ENCODE measurements at places on chromosomes 1 and 21.

GRCh38 chr1:101465941-101466340 lies 229.1 kb downstream of the S1PR1 start:
- no peak for DNase-seq

- no peak for DNase-seq
Measured at GRCh38 chr1:182407724-182408123, 7.3 kb upstream of the TEDDM1 start.

DNA sequence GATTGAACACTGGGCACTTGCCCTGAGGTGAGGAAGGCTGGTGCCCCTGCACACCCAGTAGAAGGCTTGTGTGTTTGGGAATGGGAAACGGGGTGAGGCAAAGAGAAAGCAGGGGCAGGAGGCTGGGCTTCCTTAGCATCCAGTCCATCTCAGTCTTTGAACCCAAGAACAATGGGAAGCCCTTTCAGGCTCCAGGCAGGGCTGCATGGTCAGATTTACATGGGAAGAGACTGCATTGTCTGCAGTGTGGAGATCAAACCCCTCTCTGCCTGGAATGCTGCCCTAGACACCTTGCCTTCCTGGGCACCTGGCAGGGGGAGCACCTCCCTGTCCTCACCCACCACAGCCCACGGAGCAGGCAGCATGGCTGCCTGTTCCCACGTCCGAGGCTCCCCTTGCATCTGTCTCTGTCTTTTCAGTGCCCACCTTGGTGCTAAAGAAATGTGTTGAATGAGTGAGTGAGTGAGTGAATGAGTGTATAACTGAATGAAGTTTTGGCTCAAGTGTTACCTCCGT lies 268.5 kb downstream of the GRIK3 start:
- no peak for DNase-seq

DNA sequence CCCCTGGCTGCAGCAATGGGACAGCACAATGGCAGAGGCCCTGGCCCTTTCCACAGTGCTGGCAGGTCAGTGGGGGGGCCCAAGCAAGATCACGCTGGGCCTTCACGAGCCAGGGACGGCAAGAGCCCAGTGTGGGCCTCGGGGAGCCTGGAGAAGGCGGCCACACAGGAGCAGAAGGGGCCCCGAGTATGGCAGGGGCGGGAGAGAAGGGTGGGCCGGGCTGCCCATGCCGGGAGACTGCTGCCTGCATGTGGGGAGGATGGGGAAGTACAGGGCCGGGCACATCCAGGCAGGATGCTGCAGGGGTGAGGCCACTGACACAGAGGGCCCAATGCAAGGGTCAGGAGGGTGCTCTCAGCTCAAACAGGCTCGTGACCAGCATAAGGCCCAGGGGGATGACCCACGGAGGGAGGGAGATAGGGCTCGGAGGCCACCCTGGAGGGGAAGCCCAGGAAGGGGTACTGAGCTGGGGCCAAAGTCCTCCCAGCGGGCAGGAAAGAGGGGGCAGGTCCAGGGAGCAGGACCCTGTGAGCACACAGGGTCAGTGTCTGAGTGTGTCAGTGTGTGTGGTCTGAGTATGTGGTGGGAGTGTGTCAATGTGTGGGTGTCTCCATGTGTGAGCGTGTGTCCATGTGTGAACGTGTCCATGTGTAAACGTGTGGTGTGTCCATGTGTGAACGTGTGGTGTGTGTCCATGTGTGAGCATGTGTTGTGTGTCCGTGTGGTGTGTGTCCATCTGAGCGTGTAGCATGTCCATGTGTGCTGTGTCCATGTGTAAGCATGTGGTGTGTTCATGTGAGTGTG lies 13.1 kb downstream of the SLC19A1 start:
- DNase-seq: no peak

DNA sequence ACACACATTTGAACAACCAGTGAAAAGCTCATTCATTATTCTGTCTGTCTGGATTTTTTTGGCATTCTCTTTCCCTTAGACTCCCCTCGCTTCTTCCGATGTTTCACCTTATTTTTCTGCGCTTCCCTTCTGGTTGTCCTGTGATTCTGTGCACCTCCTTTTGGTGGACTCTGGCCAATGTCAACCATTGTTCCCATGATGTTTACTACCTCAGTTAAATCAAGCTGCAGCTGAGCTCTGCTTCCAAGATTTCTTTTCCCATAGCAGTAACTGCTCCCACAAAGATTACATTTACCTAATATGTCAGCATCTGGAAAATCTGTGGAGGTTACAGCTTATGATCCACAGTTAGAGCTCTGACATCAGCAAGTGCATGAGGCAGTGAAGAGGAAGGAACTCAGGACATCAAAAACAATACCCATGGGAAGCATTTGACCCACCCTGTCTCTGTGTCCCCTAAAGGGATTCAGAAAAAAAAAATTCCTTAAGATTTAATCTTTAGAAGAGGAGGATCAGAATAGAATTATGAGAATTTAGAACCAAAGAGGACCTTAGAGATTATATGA lies 69.9 kb upstream of the ADAMTS5 start:
- DNase-seq: no peak

- DNase-seq: no peak
Measured at GRCh38 chr21:42107177-42107880, 36.2 kb downstream of the UMODL1 start.

GRCh38 chr1:247435030-247435758 lies 19.2 kb downstream of the NLRP3 start:
- no peak for DNase-seq

DNA sequence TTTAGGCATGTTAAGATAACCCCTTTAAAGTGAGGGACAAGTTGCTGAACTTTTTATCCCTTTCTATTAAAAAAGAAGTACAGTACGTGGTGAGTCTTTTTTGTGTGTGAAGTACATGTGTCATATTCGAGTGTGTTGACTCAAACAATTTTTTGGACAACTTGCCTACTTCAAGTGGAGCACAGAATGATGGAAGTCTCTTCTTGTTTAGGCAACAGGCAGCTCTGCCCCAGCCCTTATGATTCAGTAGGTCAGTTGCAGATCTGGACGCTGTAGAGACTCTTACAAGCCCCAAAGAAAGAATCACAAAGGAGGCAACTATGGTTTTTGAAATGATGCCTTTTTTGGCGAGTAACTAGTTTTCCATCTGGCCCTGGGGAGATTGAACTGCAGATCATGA lies 14.4 kb upstream of the ZFP69B start:
- DNase-seq: no peak

- no peak for DNase-seq
Measured at GRCh38 chr1:231493421-231494185, 34.9 kb upstream of the TSNAX start.

DNA sequence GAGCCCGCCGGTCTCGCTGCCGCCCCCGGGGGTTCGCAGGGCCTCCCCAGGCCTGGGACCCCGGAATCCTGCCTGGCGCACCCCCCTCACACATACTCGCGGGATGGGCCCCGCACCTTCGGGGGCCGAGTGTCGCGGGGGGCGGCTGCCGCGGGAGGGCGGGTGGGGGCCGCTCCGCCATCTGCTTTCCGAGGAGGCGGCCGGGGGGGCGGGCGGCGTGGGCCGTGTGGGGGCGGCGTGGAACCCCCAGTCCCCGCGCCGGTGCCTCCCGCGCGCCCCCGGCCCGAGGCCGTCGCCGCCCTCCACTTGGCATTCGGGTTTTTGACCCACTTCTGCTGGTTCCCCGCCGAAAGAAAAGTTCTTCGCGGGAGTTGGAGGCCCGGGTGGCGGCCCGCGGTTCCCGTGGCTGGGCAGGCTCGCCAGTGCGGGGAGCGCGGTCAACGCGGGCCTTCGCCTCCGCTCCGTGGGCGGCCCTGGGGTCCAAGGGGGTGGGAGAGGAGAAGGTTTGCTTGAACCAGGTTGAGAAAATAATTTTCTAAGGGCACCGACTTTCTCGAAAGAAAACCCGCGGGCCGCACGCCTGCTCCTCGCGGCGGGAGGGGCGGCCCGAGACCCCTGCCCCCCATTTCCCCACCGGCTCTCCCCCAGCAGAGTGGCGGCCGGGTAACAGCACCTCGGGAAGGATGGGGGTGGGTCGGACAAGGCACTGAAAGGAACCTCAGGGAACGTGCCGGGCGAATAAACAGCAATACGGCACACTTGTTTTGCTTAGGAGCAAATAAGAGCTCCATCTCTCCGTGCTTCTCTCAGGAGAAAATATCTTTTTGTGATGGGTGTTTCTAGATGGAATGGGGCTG lies 1.6 kb downstream of the PHF13 start:
- no peak for DNase-seq

DNA sequence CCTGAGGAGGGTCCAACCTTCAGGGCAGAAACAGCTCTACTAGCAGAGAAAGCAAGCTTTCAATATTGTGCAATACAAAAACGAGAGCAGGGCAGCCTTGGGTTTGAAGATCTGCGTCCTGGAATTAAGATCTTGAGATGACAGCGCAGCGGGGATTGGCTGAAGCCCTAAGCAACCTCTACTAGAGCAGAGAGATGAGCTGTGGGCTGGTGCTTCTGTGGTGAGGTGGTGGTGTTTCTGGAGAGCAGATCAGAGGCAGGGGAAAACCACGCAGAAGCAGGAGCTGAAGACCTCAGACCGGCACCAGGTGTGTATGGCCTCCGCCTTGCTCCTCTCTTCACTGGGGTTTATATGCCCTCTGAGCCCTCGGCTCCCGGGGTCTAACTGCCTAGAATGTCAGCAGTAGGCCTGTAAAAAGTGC lies 12.5 kb downstream of the TRAF3IP3 start:
- DNase-seq: no peak

DNA sequence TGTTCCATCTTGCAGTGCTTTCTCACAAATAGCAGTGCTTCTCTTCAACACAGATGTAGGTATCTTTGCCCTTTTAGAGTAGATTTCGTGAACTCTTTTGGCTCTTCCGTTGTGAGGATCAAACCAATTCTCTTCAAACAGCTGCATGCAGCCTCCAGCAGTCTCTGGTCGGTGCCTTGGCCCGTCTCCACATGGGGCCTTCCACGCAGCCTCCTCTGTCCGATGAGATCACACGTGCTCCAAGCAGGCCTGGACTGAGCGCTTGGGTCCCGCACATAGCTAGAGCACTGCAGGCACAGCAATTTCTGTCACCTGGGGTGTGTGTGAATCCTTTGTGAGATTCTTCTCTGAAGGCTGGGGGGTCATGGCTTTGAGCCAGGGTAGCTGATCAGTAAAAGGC lies 82.8 kb upstream of the KCNE2 start:
- no peak for DNase-seq

GRCh38 chr1:212638492-212639151 lies 30.1 kb downstream of the ATF3 start:
- DNase-seq: no peak

GRCh38 chr1:94160811-94161210 lies 39.9 kb upstream of the ABCA4 start:
- DNase-seq: no peak

- DNase-seq: no peak
Measured at GRCh38 chr1:23129846-23130245, 38.8 kb downstream of the LUZP1 start.

DNA sequence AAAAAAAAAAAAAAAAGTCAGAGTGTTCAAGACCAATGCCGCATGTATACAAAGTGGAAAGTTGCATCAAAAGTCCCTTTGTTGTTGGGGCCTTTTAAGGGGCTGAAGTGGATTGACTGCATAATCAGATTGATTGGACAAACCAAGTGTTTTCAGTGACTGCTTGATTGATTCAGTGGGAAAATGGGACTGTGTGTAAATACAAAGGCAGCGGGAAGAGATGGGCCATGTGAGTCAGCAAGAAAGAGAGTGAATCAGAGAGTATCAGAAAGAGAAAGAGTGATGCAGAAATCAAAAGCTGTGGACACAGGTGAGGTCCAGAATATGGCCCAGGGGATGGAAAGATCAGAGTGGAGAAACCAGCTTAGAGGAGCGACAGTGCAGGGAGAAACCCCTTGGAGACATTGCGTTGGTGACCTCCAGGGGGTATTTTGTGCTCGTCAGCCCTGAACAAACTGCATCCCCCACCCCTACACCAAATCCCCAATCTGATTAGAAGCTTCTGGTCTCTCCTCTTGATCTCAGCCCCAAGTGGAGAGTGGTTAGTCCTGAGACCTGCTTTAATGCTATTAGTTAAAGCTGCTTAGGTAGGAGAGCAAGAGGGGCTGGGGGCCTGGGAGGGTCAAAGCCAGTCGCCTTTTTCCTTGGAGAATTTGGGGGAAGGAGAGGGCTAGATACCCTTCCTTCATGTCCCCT lies 5.1 kb upstream of the ETV3L start:
- DNase-seq: no peak

- no peak for DNase-seq
Measured at GRCh38 chr21:28334407-28334806, 658.3 kb downstream of the LTN1 start.

GRCh38 chr1:177973585-177973984 lies 3.7 kb upstream of the SEC16B start:
- DNase-seq: no peak

- no peak for DNase-seq
Measured at GRCh38 chr1:56150441-56151215, 428.7 kb downstream of the PLPP3 start.

- DNase-seq: no peak
Measured at GRCh38 chr1:174964972-174965361, 34.8 kb upstream of the CACYBP start.

DNA sequence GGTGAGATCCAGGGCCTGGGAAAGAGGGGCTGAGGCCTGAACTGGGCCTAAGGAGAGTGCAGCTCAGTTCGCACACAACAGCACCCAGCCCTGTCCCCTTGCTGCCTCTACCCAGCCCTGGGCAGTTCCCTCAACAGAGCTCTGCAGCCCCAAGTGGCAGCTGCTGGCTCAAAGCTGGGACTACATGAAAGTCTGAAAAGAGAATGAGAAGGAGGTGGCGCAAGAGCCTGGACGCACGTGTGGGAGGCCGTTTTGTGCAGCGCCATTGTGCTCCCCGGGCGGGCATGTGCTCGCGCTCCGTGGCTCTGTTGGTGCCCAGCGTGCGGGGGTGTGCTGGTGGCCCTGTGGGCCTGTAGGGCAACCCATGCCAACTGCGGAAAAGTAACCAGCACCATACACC lies 10.3 kb downstream of the GPR37L1 start:
- DNase-seq: no peak

DNA sequence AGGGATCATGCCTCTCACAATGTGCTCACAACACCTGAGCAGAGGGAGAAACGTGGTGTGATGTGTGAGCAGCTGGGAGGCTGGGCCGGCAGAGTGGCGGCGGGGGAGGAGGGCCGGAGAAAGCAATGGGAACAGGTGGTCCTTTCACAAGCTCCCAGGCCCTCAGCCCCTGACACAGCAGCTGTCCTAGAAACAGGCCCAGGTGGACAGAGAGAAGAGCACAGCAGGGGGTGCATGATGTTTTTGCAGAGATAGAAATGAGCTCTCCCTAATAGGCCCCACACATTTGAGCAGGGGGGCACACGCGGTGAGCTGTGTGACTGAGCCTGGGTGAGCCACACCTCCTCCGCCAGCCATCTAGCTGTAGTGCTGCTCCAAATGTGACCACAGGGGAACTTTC lies 7.6 kb upstream of the RGS16 start:
- DNase-seq: no peak

GRCh38 chr21:36803051-36803645 lies 104.2 kb downstream of the SIM2 start:
- no peak for DNase-seq

GRCh38 chr1:54571326-54571725 lies 23.3 kb downstream of the ACOT11 start:
- no peak for DNase-seq

DNA sequence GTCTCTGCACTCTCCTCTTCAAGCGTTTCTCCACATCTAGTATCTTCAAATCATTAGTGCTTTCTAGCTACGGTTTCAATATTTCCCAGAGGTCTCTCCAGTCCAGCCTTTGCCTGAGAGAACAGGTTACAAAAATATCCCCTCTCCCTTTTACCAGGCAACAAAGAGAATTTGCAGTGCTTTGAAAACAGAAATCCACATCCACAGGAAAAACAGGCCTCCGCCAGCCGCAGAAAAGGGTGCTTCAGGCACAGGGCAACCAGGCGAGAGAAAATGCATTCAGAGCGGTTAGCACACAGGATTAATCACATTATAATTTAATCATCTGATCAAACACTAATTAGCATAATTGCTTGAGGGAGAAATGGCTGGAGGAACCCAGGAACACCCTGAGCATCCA lies 13.8 kb downstream of the DSCAM start:
- no peak for DNase-seq

All from NCI-H1436 treated with DMSO at 0.1 percent for 48 hours (cell line).